ENCODE measurements at places on chromosomes 3 and 15. TPM values are rescaled to one million over a fixed set of nuclear protein-coding genes. Genes with fewer than 3 reads are reported as not detected.

The CYP11A1 gene
- total RNA-seq = 0.23 TPM

The P2RY14 gene
- total RNA-seq = 1.4 TPM

The CX3CR1 gene
- 28.8 TPM for total RNA-seq

The TMCO5A gene
- not detected for total RNA-seq

The CFAP100 gene
- 6.5 TPM for total RNA-seq

The PLSCR1 gene
- 16.6 TPM for total RNA-seq

The DPPA2 gene
- not detected for total RNA-seq

The PLCL2 gene
- 112 TPM for total RNA-seq

The SLC25A20 gene
- 10.6 TPM for total RNA-seq

The LIPH gene
- total RNA-seq = 0.46 TPM

The STARD5 gene
- total RNA-seq = 1.2 TPM

The KY gene
- total RNA-seq = 1.6 TPM

The ERICH6 gene
- total RNA-seq = 0.46 TPM

The CCDC174 gene
- total RNA-seq = 14.5 TPM

The NTRK3 gene
- total RNA-seq = 65.7 TPM

The ACP3 gene
- 1.2 TPM for total RNA-seq

The ST6GAL1 gene
- 27.0 TPM for total RNA-seq

The DGKG gene
- total RNA-seq = 15.0 TPM

The CYP1A2 gene
- not detected for total RNA-seq

The CD276 gene
- total RNA-seq = 37.1 TPM

The SLC22A14 gene
- 0.69 TPM for total RNA-seq

The EAF1 gene
- total RNA-seq = 42.9 TPM

The SLCO3A1 gene
- total RNA-seq = 8.8 TPM

The HHATL gene
- total RNA-seq = 0.23 TPM

The C15orf62 gene
- total RNA-seq = 0.46 TPM

The DUOX2 gene
- total RNA-seq = under 0.01 TPM

The PLSCR5 gene
- total RNA-seq = 3.0 TPM

The IMPG2 gene
- total RNA-seq = 6.9 TPM

The NDN gene
- total RNA-seq = 130 TPM

The SLC2A2 gene
- total RNA-seq = not detected

The OXTR gene
- total RNA-seq = 3.0 TPM

The DNAH12 gene
- 3.5 TPM for total RNA-seq

The C3orf80 gene
- 2.5 TPM for total RNA-seq

The ACOX2 gene
- total RNA-seq = 5.1 TPM

The AADAC gene
- total RNA-seq = not detected

The TTC23 gene
- 9.7 TPM for total RNA-seq

The MYO5C gene
- 3.0 TPM for total RNA-seq

The ZKSCAN7 gene
- total RNA-seq = 18.2 TPM

The PTX3 gene
- total RNA-seq = 5.5 TPM

The EFCAB12 gene
- total RNA-seq = 0.92 TPM

The UROC1 gene
- not detected for total RNA-seq

The VWA5B2 gene
- total RNA-seq = 3.9 TPM

The SEMA3G gene
- 4.4 TPM for total RNA-seq

The FMN1 gene
- 2.1 TPM for total RNA-seq

The LINGO1 gene
- 45.2 TPM for total RNA-seq

The CPLX3 gene
- total RNA-seq = 0.92 TPM

The SAMMSON gene
- 0.23 TPM for total RNA-seq

The SOX14 gene
- total RNA-seq = 1.4 TPM

The CTXN2 gene
- total RNA-seq = 1.6 TPM

The CCR3 gene
- total RNA-seq = not detected

The ZNF609 gene
- 28.4 TPM for total RNA-seq

The C15orf61 gene
- 24.7 TPM for total RNA-seq

The GP5 gene
- under 0.01 TPM for total RNA-seq

The ANKDD1A gene
- total RNA-seq = 13.8 TPM

The UPK1B gene
- not detected for total RNA-seq

The DLEC1 gene
- total RNA-seq = 3.0 TPM

The ANKRD63 gene
- total RNA-seq = 2.3 TPM
